ENCODE measurements at places on chromosomes 2 and 18.

- no peak for DNase-seq
Observed at GRCh38 chr2:233486357-233486756, 80.2 kb downstream of the USP40 start.

DNA sequence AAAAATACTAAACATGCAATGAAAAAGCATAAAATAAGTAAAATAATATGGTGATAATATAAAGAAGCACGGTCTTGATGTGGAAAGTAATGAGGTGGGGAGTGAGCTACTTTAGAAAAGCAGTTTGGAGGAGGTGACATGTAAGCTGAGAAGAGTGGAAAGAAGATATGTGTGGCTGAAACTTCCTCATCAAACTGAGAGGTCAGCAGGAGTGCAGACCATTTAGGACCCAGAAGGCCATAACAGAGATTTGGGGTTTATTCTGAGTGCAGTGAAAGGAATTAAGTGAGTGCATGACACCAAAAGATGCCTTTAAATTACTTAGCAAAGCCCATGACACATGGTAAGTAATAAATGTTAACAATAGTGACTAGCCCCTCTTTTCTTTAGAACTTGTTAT, 24.4 kb upstream of the TMEM182 start:
- no peak for DNase-seq

DNA sequence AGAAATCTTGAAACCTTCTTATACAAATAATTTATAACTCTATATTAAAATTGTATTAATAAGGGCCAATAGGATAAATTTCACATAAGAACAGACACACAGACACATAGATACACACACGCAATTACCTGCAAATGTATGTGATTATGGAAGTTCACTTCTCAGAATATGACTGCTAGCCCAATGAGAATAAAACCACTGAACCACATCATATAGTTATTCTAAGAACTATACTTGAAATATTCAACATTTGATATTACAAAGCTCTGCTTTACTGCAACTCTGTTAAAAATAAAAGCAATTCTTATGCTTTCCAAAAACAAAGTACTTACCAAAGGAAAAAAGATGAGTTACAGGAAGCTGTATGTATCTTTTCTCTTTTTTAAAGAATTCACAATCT, 51.1 kb downstream of the PGAP1 start:
- no peak for DNase-seq

GRCh38 chr2:43149482-43150107, 76.8 kb downstream of the ZFP36L2 start:
- no peak for DNase-seq

DNA sequence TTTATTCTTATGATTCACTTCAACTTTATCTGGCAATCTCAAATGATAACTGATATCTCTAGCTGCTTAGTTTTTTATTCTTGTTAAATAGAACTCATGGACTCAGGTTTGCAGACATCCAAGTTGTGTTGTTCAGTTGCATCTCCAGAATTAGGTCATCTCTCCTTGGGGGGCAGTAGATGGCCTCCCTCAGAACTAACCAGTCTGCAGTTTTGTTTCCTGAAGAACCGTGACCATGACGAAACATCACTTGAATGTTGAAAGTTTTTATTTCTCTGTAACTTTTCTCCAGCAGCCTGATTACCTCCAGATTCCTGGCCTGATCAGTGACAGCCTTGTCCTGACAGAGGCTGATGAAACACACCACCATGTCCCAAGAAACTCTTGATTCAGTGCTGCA, 321.5 kb downstream of the GALNT13 start:
- no peak for DNase-seq

DNA sequence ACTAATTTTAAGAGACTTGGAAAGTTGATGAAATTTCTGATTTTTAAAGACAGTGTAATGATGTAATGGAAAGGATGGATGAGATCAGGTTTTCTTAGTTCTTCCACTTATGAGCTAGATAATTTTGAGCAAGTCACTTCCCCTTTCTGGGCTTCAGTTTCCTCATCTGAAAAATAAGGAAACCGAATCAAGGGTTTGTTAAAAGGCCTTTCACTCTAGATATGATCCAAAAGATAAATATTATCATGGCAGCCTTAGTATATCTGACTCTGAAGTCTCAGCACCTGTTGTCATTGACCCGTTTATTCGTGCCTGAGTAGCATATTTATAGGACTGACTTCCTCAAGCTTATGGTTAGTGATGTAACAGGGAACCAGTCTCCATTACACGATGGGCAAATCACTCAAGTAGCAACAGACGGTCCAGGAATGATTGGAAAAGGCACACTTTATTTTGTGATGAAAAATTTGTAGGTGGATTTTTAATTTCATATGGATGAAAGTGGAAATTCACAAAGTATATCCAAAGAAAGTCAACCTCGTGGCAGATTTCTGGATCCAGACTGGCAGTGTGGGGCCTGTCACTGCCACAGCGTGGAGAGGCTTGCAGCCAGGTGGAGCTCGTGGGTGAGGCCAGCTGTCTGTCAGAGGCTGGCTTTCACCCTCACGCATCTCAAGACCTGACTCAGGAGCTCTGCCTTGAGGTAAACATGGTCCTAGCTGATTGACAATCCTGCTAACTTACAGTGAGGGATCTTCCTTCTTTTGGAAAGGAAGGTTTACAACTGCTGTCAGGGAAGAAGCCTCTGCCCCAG, 137.9 kb upstream of the CXCR4 start:
- peak; percentile 70 for DNase-seq

DNA sequence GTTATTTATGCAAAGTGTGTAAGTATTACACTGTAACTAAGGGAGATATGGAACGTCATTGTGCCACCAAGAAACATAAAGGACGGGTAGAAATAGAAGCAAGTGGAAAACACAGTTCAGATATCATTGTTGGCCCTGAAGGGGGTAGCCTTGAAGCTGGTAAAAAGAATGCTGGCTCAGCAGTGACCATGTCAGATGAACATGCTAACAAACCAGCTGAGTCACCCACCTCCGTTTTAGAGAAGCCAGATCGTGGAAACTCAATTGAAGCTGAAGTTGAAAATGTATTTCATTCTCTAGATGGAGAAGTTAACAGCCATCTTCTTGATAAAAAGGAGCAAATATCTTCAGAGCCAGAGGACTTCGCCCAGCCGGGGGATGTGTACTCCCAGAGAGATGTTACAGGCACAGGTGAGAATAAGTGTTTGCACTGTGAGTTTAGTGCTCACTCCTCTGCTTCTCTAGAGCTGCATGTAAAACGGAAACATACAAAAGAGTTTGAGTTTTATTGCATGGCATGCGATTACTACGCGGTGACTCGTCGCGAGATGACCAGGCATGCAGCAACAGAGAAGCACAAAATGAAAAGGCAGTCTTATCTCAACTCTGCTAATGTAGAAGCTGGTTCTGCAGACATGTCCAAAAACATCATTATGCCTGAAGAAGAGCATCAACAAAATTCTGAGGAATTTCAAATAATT, 36.1 kb downstream of the ZNF407 start:
- DNase-seq: no peak

GRCh38 chr2:181790716-181791649, 100.5 kb upstream of the ITPRID2 start:
- DNase-seq: no peak

DNA sequence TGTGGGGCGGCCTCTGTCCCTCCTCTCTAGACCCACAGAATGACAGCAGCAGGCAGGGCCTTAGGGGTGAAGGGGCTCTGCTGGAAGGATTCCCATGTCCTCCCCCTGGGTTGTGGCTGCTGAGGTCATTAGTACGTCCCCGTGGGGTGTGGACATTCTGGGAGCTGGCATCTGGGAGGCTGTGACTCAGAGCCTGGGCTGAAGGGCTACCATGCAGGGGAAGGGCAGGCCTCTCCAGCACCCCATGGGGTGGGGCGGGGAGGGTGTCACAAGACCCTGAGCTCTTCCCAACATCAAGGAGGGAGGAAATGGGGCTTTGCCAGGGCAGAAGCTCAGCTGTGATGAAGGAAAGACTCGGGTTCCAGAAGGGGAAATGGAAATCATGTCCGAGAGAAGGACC, 105.8 kb upstream of the SMAD2 start:
- no peak for DNase-seq

- no peak for DNase-seq
Observed at GRCh38 chr18:79283929-79284328, 111.8 kb upstream of the NFATC1 start.

- no peak for DNase-seq
Observed at GRCh38 chr2:119929537-119929936, 83.3 kb upstream of the EPB41L5 start.

GRCh38 chr2:60899230-60899891, 18.0 kb downstream of the REL start:
- DNase-seq: no peak

- no peak for DNase-seq
Observed at GRCh38 chr18:25141399-25141798, 210.6 kb downstream of the ZNF521 start.

GRCh38 chr2:37698931-37699481, 27.6 kb upstream of the CDC42EP3 start:
- DNase-seq: no peak

DNA sequence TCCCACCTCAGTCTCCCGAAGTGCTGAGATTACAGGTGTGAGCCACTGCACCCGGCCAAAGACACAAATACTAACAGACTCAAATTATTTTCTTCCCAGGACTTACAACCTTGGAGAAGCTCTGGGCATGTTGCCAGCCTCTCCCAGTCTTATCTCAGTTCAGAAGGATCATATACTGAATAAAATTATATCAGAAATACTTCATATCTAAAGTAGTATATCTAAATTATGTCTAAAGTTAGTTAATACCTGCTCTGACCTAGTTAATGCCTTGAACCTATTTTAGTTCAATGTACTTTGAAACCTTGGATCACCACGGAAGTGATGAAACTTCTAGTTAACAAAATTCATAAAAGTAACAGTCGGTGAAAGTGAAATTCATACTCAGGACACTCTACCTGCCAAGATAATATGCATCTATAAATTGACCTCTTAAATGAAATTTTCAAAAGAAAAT, 34.4 kb upstream of the CYBRD1 start:
- DNase-seq: no peak

- DNase-seq: no peak
Observed at GRCh38 chr2:223532161-223532560, 70.0 kb downstream of the SCG2 start.

DNA sequence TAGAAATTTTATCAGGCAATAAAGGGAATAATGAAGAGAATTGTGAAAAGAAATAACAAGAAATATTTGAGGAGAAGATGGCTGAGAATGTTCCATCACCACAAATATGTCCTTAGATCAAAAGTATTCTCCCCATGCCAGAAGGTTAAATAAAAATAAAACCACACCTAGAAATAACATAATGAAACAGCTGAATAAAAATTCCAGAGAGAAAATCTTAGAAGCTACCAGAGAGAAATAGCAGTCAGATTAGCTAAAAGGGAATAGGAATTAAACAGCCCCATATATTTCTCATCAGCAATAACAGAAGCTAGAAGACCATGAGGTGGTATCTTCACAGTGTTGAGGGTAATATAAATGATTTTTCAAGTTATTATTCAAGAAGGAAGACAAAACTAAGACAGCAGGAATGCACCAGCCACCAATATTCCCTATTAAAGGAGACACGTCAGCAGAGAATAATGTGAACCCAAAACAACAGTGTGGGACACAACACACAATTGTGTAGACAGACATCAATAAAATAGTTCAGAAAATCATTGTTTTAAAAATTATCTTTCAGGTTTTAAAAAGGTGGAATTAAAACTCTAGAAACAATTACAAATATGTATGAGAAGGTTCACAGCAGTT, 82.0 kb upstream of the NEDD4L start:
- no peak for DNase-seq

GRCh38 chr2:231642631-231643494, 50.2 kb downstream of the TEX44 start:
- no peak for DNase-seq

All from head of caudate nucleus (tissue), 42 donors.